ENCODE measurements at places on chromosomes 13 and 19. TPM values are rescaled to one million over a fixed set of nuclear protein-coding genes. Genes with fewer than 3 reads are reported as not detected.

The SIGLECL1 gene
- total RNA-seq = not detected

The TMEM145 gene
- total RNA-seq = not detected

The ZNF486 gene
- total RNA-seq = 4.4 TPM

The LSM4 gene
- 465 TPM for total RNA-seq

The CEACAM20 gene
- total RNA-seq = not detected

The KLK4 gene
- total RNA-seq = not detected

All from hair follicular keratinocyte (primary cell).